ENCODE measurements at places on chromosomes 6 and 20.

DNA sequence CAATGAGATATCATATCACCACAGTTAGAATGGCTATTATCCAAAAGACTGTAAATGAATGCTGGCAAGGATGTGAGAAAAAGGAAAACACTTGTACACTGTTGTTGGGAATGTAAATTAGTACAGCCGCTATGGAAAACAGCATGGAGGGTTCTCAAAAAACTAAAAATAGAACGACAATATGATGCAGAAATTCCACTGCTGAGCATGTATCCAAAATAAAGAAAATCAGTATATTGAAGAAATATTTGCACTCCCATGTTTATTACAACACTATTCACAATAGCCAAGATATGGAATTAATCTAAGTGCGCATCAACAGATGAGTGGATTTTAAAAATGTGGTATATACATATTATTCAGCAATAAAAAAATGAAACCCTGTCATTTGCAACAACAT lies 898.9 kb upstream of the MAN1A1 start:
- DNase-seq = no peak

DNA sequence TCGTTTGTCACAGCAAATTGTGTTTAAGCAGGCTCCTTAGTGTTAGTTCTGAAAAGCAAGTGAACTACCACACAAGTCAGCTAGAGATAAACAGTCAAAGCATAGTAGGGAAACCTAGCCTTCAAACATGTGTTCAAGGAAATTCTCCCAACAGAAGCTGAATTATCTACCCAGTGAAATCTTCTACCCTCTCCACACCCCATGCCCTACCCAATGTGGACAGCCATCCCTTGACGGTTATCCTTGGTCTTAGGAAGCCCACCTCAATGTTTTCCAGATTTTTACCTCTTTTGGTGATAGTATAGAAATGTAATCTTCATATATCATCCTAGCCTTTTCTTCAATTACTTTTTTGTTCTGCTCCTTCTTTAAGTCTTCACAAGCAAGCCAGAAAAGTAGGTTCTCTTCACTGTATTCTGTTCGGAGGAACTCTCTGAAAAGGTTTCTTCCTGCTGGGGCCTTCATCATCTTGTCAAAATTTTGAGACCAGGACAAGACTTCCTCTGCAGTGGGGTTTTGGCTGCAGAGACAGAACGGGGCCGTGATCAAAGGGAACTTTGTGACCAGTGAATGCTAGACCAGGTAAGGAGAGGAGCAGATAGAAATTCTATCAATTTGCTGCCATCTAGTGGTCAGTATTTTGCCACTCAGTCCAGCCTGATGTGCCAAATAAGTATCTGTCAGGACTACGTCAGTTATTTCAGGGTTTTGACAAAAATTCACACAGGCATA lies 21.6 kb upstream of the MTRF1L start:
- peak; percentile 74 for DNase-seq

DNA sequence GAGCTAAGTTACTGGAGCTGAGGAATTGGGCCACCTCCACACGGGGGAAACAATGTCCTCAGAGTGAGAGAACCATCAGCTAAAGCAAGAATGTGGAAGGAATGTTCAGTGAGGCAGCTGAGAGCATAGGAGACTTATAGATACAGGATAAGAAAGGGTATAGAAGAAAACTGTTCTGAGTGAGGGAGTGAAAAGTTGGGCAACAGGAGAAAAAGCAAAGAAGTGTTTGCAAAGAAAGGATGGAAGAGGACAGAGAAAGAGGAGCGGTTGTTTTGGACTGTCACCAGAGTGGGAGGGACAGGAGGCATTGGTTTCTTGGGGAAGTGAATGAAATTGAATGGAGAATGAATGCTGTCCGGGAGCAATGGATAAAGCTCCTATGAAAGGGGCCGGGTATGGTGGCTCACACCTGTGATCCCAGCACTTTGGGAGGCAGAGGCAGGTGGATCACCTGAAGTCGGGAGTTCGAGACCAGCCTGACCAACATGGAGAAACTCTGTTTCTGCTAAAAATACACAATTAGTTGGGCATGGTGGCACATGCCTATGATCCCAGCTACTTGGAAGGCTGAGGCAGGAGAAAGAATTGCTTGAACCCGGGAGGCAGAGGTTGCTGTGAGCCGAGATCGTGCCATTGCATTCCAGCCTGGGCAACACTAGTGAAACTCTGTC lies 296.5 kb downstream of the ADGB start:
- DNase-seq = no peak

GRCh38 chr6:133644892-133645619 lies 243.9 kb upstream of the TCF21 start:
- no peak for DNase-seq
